Hypothalamus (tissue), 51 donors: ENCODE measurements at places on chromosomes 13 and 19.

GRCh38 chr19:57583521-57584416 is at the start of gene ZIK1:
Gene ZIK1 (plus strand): TSS chr19:57584145. CDS start chr19:57584357, 212 bp downstream.
- DNase-seq, result peak; percentile 81

DNA sequence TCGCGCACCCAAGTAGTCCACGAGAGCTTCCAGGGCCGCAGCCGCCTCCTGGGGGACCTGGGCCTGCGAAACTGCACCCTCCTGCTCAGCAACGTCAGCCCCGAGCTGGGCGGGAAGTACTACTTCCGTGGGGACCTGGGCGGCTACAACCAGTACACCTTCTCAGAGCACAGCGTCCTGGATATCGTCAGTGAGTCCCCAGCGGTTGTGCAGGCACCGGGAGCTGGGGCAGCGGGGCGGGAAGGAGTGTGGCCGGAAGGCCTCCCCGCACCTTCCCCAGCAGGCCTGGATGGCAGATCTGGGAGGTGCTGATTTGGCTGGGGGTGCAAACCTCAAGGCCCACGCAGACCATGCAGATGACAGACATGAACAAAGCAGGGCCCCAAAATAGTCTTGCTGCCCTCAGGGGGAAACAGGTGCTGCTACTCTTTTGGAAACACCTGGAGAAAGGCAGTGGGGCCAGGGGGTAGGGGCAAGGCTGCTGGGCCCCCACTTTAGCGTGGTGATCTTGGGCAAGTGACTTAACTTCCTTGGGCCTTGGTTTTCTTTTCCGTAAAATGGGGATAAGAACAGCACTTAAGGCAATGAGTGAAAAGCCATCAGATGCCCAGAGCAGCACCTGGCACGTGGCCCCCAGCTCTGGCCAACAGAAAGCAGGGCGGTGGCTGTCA is 4.0 kb downstream of the MAG start:
- no peak for DNase-seq

DNA sequence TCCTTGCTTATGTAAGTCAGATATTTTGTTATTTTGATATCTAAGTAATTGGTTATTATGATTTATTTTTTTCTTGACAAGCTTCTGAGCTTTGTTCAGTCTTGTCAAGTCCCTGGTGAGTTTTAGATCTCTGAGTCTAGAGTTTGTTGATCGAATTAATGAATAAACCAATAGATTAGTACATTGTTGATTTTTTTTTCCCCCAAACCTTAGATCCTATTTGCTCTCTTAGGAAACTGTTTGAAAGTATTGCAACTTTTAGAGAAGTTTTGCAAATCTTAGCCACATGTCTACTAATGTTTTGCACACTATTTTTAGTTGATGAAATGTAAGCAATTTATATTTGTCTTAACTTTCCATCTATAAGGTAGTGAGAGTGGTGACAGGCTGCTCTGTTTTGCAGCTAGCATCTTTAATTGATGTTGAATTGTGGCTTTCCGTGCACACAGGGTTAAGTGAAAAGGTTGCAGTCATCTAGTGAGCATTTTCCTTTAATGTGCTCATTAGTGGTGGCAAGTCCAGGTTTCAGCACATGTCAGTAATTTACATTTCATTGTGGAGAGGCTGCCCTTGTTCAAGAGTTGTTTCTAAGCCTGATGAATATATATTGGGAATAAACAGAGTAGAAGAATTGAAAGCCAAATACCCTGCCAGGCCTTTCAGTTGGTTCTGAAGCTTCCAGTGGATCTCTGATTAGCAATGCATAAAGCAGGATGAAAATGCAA is 86.3 kb downstream of the PCCA start:
- DNase-seq, result no peak

GRCh38 chr13:114298866-114299265 is 15.4 kb upstream of the CHAMP1 start:
- no peak for DNase-seq

GRCh38 chr19:39183104-39183503 is 13.7 kb upstream of the NCCRP1 start:
- no peak for DNase-seq

DNA sequence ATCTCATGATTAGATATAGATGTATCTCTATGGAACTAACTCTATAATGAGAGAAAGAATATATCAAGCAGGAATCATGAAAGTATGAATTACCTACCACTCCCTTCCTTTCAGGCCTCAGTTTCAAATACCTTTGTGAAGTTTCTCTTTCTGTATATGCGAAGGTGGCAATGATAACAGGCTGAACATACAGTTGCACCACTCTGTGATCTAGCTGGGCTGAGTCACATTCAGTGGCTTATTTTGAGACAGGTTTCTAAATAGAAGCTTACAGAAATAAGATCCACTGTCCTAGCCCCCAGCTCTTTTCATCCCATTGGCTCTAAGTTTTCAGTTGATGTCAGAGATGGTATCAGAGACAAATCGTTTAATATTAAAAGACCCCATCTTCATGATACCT is 662.0 kb downstream of the SLITRK1 start:
- DNase-seq, result no peak

DNA sequence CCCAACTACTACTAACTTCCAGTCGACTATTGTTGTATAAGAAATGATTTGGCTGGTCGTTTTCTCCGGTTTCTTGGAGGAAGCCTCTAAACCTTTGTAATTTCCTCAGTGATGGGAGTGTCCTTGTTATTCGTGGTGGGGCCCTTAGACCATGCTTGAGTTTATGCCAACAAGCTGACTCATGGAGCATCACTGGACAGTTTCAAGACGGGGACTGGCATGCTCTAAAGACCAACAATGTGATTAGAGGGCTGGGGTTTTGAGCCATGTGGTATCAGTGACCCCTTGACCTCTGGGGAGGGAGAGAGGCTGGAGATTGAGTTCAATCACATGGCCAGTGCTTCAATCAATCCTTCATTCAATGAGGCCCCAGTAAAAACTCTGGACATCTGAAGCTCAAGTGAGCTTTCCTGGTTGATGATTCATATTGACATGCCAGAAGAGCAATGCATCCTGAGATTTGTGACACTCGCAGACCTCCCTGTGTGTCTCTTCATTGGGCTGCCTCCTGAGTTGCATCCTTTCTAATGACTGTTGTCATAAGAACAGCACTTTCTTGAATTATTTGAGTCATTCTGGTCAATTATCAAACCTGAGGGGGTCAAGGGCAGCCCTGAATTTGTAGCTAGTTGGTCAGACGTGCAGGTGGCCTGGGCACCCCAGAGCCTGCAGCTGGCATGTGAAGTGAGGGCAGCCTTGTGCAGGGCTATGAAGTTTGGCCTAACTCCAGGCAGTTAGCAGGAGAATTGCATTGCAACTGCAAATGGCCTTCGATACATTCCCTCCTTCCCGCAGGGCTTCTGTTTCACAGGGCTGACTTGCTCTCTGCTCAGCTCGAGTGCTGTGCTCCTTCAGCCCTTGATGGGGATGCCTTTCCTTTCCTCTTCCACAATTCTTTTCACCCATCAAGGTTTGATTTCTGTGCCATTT is 246.5 kb downstream of the FGF9 start:
- DNase-seq, result no peak

- DNase-seq, result no peak
Measured at GRCh38 chr13:74667656-74668203, 533.5 kb upstream of the KLF12 start.

DNA sequence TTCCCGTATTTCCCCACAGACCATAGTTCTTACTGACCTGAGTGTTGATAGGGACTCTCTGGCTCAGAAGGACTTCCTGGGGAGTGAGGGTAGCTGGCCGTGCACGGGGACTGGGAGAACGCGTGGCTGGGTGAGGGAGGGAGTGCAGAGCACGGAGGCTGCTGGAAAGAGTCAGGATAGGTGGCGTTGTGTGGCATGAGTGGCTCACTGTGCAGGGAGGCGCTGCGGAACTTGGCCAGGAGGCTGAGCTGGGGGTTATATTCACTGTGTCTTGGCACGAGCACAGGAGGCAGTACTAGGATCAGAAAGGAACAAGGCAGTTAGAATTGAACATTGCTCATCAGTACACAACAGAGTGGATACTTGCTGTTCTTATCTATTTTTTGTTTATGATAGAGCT is 47.4 kb downstream of the SMAD9 start:
- peak; percentile 11 for DNase-seq

- peak; percentile 87 for DNase-seq
Measured at GRCh38 chr19:11446652-11447301, 11.3 kb downstream of the PRKCSH start.

DNA sequence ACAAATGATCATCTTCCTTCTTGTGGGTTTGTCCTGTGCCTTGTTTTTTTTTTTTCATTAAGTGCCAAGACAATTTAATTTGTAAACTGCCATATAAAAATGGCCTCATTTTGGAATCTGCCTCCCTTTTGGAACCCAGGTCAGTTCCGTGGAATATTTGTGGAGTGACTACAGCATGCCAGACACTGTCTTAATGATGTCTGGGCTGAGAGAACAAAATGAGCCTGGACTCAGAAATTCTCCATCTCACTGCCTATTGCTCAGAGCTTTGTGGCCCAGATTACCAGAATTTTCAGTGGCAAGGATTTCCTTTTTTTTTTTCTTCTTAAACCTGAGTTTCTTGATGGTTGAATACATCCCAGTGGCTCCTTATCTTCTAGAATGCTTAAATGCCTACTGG is 340.6 kb downstream of the ENOX1 start:
- DNase-seq, result no peak

DNA sequence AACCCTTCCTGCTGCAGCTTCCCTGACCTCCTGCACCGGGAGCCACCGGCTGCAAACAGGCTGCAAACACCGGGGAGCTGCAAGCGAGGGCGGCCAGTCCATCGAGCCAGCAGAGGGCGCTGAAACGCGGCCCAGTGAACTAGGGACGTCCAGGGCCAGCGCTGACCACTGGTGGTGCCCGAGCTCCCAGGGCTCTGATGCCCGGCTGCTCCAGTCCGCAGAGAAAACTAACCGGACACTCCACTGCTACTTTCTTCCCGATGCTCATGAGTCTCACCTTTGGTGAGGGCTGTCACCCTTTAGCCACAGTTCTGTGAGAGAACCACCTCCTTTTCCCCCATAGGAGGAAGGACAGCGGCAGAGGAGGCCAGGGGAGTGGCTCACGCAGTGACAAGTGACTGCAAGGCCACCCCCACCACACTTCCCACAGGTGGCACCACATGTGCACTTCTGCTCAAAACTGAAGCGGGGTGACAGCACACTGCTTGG is 82.8 kb upstream of the MTIF3 start:
- peak; percentile 61 for DNase-seq

GRCh38 chr19:8101311-8101710 is 48.1 kb downstream of the FBN3 start:
- no peak for DNase-seq
